ENCODE measurements at places on chromosomes 16 and 17.

GRCh38 chr17:36697903-36698530 lies 96.6 kb downstream of the MRM1 start:
- DNase-seq: no peak

GRCh38 chr16:1614456-1615102 lies 2.4 kb downstream of the CRAMP1 start:
- DNase-seq: peak; percentile 30

DNA sequence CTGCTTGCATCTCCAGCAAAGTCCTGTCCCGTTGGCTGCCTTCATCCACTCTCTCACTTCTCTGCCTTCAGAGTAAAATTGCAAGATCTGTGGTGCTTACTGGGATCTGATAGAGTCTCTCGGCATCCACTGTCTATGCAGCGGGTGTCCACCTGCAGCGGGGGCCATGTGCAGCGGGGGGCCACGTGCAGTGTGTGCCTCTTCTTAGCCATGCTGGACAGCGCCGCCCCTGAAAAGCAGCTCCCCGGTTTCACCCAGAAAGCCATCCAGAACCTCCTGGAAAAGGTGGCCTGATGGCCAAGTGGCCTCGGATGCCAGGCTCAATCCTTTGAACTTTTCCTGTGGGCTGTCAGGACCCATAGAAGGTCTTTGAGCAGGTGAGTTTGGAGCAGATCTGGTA lies 9.5 kb downstream of the STX4 start:
- no peak for DNase-seq

GRCh38 chr16:69424935-69425784 lies 741 bp downstream of the CYB5B start:
- no peak for DNase-seq

DNA sequence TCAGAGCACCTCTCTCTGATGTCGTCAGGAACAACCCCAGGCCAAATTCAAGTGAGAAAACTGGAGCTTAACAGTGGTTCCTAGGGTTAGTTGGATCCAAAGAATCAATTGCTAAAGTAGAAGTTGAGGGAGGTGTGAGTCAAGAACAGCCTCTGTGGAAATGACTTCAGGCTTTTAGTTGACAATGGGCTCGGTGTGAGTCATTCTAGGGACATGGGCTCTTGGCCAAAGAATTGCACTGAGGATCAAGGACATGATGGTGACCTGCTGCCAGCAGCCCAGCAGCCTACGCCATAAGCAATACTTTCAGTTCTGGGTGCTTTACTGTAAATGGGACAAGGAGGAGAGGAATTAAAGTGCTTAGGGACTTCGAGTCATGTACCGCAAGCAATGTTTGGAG lies 32.1 kb upstream of the SMURF2 start:
- no peak for DNase-seq

DNA sequence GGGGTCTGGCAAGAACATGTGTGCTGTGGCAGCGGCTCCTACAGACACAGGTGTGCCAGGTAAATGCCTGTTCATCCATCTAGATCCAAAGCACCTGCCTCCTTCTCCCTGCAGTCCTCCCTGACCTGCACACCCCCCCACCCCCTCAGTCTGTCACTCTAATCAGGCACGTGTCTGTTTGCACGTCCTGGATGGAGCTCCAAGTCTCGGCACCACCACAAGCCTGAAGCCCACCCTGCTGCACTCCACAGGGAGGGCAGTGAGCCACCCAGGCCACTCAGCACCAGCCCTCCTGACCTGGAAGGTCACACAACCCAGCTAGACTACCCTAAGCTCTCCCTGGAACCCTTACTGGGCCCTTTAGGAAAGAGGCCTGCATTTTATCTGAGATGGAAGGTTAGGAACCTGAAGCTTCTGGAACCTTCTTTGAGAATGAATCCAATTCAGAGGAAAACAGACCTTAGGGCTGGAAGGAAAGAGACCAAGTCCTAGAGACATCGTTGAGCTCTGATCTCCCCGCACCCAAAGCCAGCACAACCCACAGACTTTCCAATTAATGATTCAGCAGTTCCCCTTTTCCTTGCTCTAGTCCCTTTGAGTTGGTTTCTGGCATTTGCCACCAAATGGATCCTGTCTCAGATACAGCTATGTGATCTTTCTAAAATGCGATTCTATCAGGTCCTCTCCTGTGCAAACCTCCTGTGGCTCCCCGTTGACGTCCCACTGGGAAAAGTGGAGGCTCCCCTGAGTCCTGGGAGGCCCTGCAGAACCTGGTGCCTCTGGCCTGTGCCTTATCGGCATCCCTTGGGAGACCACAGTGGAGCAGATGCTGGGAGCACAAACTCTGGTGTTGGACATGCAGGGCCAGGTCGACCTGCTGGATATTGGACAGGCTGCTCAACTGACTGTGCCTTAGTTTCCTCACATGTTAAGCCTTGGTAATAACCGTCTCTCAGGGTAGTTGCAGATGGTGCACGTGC lies 67.9 kb downstream of the PRMT7 start:
- no peak for DNase-seq

DNA sequence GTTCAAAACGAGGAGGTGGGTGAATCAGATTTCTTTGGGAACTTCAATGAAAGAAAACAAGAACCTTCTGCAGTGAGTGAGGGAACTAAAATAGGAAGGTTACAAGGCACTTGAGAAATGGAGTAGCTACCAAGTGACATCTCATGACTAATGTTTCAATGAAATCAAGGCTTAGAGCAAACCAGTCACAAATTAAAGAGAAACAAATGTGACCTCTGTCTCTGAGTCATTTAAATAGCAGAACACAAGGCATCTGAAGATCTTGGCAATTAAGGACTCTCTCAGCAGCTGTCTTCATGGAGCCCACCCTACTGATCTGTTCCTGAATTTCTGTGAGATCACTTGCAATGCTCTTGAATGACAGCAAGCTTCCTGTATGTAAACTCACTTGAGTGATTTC lies 109.5 kb downstream of the CDH11 start:
- DNase-seq: no peak

- DNase-seq: no peak
Measured at GRCh38 chr16:1146409-1146808, 6.5 kb upstream of the CACNA1H start.

- DNase-seq: no peak
Measured at GRCh38 chr16:68227850-68228553, 7.9 kb downstream of the ESRP2 start.

DNA sequence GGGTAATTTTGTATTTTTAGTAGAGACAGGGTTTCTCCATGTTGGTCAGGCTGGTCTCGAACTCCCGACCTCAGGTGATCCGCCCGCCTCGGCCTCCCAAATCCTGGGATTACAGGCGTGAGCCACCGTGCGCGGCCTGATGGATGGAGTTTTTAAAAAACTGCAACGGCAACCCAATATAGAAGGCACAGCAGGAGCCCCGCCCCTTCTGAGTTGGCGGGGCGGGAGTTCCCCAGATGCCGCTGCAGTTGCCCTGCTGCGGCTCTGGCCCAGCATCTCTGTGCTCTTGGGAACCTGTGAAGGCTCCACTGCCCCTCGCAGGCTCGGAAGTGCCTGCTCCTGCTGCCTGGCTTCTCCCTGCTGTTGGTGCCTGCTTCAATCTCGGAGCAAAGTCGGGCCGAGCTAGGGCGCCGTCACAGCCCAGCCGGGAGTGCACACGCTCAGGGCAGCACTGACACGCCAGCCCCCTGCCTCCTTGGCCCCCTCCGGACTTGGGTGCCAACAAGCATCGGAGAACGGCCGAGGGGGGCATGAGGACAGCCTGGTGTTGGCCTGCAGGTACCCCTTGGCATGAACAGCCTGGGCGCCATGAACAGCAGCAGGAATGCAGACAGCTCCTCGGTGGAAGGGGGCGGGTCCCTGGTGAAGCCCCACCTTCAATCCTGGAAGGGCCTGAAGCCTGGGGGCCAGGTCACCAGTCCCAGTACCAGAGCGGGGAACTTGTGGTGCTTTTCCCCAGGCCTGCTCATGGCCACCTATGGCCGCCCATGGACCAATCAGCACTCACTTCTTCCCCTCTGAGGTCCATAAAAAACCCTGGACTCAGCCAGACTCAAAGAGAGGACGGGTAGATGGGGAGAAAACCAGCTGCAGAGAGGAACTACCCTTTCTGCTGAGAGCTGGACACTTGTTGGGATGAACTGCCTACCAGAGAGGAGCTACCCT lies 2.3 kb upstream of the NT5M start:
- peak; percentile 71 for DNase-seq

- DNase-seq: no peak
Measured at GRCh38 chr17:18190628-18191235, 7.1 kb downstream of the ALKBH5 start.

DNA sequence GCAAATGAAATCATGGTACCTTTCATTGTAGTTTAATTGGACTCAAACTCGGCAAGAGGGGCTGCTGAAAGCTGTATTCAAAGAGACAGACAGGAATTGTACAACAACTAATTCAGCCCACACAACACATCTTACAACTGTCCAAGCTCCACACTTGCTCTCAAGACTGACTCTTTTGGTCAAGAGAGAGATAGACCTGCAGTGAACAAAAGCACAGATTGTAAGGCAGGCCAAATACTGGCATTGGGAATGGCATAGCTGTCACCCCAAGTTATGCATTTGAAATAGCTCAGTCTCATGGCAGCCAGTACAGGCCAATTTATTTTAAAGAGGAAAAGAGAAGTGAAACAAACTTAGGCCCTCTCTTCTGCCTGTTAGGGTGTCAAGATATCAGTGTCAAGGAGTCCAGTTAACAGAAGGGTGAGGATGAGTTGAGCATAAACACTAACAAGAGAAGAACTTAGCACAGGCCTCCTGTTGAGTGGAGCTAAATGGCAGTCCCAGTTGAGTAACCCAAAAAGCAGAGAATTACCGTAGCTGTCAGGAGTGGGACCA lies 215.7 kb downstream of the IRX3 start:
- no peak for DNase-seq

DNA sequence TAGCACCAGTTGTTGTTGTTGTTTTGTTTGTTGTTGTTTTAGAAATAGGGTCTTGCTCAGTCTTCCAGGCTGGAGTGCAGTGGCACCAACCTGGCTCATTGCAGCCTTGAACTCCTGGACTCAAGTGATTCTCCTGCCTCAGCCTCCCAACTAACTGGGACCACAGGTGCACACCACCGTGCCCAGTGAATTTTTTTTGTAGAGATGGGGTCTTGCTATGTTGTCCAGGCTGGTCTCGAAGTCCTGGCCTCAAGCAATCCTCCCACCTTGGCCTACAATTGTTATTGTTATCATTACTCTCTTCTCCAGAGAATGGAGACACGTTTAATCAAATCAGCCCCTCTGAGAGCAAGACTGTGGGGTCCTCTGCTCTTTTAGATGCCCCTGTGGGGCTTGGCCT lies 42.7 kb upstream of the EMP2 start:
- no peak for DNase-seq

- DNase-seq: no peak
Measured at GRCh38 chr16:11692171-11692570, 23.9 kb downstream of the SNN start.

GRCh38 chr17:14198575-14198974 lies 38.1 kb downstream of the CDRT15 start:
- DNase-seq: no peak

GRCh38 chr17:14940108-14940937 lies 324.8 kb downstream of the PMP22 start:
- no peak for DNase-seq

- no peak for DNase-seq
Measured at GRCh38 chr16:13171313-13171712, 269.9 kb downstream of the SHISA9 start.

DNA sequence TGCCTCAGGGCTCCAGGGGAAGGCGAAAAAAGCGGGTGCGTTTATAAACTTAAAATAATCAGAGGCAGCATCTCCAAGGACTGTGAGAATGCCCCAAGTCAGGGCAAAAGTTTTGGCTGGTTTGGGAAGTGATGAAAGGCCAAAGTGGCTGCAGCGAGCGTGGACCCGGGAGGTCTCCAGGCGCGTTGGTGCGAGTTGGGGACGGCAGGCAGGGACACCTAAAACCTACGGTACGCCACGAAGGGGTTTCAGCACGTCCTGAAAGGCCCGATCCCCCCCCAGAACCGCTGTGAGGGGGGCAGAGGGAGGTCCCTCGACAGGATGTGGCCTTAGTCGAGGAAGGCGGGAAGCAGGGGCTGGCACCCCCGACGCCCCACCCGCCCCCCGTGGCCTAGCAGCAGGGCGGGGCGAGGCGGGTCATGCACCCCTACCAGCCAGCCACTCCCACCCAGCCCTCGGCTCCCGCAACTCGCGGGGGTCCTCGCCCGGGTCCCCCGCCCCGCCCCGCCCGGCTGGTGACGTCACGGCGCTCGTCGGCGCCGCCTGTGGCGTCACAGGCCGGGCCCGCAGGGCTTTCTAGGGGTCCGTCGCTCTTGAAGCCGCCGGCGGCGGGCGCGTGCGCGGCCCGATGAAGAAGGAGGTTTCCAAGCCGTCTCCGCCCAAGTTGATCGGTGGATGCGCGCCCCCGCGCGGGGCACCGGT lies at the start of gene MYCBPAP:
TSS of gene MYCBPAP (plus strand) at position 569 of the 702 bp plus-strand sequence. CDS start 236 bp downstream, outside the sequence.
- DNase-seq: peak; percentile 84

- no peak for DNase-seq
Measured at GRCh38 chr17:1315891-1316403, 36.5 kb downstream of the TRARG1 start.

DNA sequence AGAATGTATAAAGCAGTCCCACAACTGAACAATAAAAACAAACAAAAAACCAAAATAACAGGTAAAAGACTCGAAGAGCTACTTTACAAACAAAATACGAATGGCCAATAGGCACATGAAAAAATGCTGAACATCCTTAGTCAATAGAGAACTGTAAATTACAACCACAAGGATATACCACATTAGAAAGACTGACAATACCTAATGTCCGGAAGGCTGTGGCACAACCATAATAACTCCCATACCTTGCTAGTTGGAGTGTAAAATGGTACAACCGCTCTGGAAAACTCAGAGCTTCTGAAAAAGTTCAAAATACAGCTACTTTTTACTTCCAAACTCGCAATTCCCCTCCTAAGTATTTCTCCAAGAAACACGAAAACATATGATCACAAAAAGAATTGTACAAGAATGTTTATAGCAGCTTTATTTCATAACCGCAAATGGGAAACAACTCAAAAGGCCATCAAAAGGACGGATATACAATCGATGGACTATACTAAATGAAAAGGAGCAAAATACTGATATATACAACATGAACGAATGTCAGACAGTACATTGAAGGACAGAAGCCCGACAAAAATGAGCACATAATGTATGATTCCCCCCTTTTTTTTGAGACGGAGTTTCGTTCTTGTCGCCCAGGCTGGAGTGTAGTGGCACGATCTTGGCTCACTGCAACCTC lies 2.3 kb downstream of the TP53 start:
- no peak for DNase-seq

GRCh38 chr17:74361230-74362068 lies at the start of gene BTBD17:
TSS of gene BTBD17 (minus strand) at chr17:74361868. CDS start at chr17:74361819, 49 bp downstream.
- peak; percentile 59 for DNase-seq

DNA sequence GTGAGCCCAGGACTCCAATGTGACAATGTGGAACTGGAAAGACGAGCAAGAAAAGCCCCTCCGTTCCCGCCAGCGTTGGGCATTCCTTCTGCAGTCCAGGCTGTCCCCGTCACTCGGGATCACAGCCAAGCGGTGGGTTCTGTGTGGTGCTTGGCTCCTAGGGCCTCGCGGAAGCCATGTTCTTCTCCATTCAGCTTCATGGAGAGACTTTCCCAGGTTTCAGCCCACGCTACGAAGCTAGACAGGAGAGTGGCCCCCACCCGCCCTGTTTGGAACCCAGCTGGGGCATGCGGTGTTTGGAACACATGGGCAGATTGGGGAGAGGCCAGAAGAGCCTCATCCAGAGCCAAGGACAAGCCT lies 5.8 kb downstream of the LMF1 start:
- DNase-seq: no peak

- DNase-seq: no peak
Measured at GRCh38 chr17:66290101-66290722, 12.2 kb upstream of the PRKCA start.

GRCh38 chr17:36092230-36092629 lies 2.3 kb upstream of the CCL3 start:
- no peak for DNase-seq

GRCh38 chr16:12716658-12717057 lies 87.0 kb downstream of the CPPED1 start:
- no peak for DNase-seq
